Astrocyte of the hippocampus (primary cell): ENCODE measurements at places on chromosomes 11 and 22.

- DNase-seq = no peak
These were observed 64.1 kb upstream of the LMO1 start for GRCh38 chr11:8327761-8328192.

GRCh38 chr11:84722583-84723108 lies 904.5 kb downstream of the DLG2 start:
- no peak for DNase-seq

GRCh38 chr11:130865091-130865773 lies 51.0 kb downstream of the SNX19 start:
- DNase-seq = peak; percentile 33

DNA sequence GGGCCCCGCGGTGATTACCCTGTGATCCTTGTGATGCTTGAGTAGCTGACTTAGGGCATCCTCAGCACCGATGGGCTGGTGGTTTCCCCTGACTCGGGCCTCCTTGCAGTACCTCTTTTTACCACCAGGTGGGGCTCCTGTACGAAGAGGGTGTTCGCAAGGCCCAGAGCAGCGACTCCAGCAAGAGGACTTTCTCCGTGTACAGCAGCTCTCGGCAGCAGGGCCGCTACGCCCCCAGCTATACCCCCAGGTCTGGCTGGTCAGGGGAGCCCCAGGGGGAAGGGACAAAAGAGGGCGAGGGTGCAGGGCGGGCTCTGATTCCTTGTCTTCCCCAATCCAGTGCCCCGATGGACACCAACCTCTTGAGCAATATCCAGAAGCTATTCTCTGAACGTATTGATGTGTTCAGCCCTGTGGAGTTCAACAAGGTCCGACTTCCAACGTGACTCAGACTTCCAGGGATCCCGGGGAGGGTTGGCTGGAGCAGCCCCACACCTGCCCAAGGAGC lies 1.3 kb upstream of the TM7SF2 start:
- DNase-seq = peak; percentile 92

- DNase-seq = no peak
These were observed 150.1 kb upstream of the LRRC4C start for GRCh38 chr11:41609511-41609910.

GRCh38 chr11:92775003-92775676 lies 194.3 kb upstream of the MTNR1B start:
- DNase-seq = no peak

DNA sequence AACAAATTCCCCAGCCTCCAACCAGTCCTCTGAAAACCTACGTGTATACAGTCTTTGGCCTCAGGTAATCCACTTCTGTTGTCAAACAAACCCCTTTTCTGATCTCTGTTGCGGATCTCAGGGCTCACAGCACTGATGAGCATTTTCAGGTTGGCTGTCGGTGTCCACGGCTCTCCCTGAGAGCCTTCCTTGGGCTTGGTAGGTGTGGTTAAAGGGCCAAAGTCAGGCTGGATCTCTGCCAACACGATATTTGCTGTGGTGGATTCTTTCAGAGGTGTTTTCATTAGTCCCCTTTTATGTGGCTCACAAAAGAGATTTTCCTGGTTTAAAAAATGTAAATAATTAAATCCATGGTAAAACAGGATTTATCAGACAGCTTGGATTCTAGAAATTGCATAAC lies 2.9 kb downstream of the E2F8 start:
- DNase-seq = no peak

GRCh38 chr22:24161909-24162308 lies 19.4 kb upstream of the SUSD2 start:
- no peak for DNase-seq
